Kidney tubule cell (primary cell): ENCODE measurements at places on chromosomes 11 and 22.
A peak's percentile ranks its signal among the peaks of the same experiment; 100 is the strongest.

DNA sequence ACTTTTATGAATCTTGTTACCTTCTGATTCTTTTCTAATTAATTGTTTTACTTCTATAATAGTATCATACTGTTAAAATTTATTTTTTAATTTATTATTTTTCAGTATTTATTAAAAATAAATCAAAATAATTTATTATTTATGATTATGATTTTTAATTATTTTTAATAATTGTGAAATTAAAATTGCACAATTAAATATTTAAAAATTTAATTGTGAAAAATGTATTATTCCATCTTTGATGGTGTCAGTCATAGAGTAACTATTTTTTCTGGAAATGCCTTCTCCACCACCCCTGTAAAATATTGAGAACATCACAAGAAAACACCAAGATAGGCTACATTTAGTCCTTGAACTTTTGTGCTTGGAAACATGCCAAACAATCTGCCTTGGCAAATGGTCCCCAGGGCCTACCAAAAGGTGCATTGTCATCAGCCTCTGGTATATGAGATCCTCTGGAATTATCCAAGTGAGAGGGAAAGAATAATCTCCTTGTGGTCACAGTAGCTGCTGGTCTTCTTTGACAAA lies at the start of gene OR8H2:
TSS of gene OR8H2 (plus strand) at position 478 of the 528 bp plus-strand sequence. CDS start 1,356 bp downstream, outside the sequence.
- DNase-seq, result no peak

GRCh38 chr11:16169541-16169940 lies 186.8 kb downstream of the SOX6 start:
- peak; percentile 5 for DNase-seq

GRCh38 chr11:22405377-22405776 lies 67.2 kb downstream of the SLC17A6 start:
- no peak for DNase-seq

DNA sequence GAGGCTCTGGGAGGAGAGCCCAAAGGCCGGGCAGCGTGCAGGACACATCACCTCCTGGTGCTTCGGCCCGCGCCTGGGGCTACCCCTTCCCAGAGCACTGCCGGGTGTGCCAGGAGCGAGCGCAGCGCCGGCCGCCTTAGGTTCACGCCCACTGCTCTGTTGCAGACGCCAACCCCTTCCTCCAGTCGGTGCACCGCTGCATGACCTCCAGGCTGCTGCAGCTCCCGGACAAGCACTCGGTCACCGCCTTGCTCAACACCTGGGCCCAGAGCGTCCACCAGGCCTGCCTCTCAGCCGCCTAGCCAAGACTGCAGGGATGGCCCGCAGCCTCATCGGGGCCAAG lies 79.0 kb downstream of the MED15 start:
- no peak for DNase-seq

DNA sequence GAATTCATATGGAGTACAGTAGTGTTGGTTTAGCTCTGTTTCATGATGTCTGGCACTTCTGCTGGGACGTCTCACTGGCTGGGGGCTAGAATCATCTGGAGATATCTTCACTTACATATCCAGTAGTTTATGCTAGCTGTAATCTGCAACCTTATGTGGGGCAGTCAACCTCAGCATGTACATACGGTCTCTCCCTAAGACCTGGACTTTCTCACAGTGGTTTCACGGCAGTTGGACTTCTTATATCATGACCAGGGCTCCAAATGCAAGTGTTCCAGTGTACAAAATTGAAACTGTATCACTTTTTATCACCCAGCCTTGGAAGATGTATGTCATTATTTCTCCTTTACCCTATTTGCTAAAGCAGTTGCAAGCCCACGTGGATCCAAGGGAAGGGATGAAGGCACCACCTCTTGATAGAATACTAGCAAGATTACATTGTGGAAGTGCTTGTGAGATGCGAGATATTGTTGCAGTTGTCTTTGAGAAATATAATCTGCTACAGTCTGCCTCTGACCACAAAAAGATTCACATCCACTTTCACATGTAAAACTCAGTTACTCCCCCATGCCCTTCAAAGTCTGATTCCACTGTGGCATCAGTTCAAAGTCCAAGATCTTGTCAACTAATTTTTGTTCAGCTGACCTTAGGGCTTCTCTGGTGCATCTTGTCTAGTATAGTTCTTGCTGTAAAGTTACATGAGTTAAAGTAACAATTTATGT lies 316.6 kb upstream of the NCAM1 start:
- DNase-seq, result no peak

- peak; percentile 72 for DNase-seq
Measured at GRCh38 chr22:30159561-30160353, 79.5 kb downstream of the HORMAD2 start.

DNA sequence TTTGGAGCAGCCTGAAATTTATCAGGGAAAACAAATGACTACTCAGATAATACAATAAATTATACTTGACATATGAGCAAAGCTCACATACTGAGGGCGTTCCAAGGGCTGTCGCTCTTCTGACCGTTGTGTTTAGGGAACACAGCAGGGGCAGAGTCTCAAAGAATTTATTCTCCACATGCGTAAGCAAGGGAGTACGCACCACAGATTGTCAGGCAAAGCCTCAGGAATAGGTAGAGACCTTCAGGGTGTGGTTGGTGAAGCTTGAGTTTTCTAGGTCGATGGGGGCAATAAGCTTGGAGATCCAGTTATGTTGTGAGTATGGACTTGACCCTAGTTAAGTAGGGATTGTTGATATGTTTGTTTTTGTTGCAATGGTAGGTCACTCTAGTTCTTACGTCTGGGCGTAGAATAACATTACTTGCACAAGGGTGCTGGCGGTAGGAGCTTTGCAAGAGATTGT lies 830 bp downstream of the ACAT1 start:
- no peak for DNase-seq
